ENCODE measurements at places on chromosomes 11 and 22.

- no peak for DNase-seq
Observed at GRCh38 chr11:75311858-75312288, 39.6 kb downstream of the ARRB1 start.

- DNase-seq = no peak
Observed at GRCh38 chr22:32697331-32697995, 104.0 kb upstream of the TIMP3 start.

DNA sequence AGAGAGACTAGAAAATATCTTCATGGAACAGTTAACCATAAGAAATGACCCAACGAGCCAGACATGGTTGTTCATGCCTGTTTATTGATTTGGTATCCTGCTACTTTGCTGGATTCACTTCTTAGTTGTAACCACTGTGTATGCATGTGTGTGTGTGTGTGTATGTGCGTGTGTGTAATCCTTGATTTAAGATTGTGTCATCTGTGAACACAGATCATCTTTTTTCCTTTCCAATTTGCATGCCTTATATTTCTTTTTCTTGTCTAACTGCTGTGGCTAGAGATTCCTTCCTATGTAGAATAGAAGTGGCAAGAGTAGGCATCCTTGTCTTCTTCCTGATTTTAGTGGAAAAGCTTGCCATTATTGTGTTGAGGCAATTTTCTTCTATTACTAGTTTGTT, 16.4 kb upstream of the CLTCL1 start:
- DNase-seq = no peak

GRCh38 chr11:58919561-58919960, 19.7 kb upstream of the GLYATL1 start:
- DNase-seq = no peak

DNA sequence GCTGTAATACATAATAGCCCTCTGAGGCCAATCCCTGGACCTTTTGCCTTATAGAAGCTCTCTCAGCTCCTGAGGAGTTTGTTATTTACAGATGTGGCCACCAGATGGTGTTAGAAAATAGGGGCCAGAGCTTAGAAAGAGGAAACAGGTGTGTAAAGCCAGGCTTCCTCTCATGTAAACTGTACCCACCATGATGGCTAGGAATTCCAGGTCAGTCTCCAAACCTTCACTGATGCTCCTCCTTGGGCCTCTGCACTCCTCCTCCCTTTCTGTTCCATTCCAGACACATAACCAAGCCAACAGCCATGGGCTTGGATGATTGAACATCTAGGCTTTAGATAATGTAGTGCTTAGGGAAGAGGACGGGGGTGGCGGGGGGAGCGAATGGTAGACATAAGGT, 39.7 kb downstream of the USP35 start:
- peak; percentile 80 for DNase-seq

DNA sequence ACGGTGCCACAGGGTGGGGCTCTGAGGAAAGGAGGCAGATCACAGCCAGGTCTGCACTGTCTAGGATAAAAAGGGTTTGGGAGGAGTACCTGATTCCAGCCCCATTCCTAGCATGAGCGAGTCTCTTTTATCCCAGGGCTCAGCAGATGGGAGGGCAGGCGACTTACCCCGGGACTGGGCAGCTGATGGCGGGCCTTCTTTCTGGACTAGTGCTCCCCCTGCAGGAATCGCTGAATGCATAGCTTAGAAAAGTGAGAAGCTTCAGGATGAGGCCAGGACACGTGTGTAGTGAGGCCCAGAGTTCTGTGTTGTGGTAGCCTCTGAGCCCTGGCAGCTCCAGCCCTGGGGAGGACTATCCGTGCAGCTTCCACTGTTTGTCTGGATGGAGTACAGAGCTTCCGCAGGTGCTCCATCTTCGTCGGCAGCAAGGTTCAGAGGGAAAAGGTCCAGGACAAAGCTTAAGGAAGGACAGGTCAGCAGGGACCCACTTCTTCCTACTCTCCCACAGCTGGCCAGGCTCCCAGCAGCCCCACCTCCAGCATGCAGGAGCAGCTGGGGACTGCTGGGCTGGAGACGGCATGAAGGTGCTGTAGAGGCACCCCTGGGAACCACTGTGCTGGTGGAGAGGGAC, 30.4 kb downstream of the COMMD9 start:
- DNase-seq = peak; percentile 35

DNA sequence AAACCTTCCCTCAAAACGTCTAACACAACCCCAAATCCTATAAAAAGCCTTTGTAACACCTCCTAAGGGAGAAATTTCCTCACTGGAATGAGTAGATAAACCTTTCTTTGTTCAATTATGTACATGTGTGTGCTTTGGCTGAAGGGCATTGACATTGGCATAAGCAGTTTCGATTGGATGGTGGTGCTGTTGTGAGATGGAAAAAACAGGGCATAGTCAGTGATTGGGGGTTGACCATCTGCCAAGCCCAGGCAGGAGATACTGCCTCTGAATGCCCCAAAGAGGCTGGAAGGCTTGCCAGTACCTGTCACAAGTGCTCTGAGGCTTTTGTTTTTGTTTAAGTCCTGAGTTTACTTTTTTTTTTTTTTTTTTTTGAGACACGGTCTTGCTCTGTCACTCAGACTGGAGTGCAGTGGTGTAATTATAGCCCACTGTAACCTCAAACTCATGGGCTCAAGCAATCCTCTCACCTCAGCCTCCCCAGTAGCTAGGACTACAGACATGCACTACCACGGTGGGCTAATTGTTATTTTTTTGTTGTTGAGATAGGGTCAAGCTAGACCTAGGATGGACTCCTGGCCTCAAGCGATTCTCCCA, 1.2 kb upstream of the CCDC117 start:
- peak; percentile 56 for DNase-seq

All from NCI-H1092 treated with DMSO at 0.1 percent for 48 hours (cell line).